CD4-positive, alpha-beta T cell (primary cell): ENCODE measurements at places on chromosomes 11 and 22.

DNA sequence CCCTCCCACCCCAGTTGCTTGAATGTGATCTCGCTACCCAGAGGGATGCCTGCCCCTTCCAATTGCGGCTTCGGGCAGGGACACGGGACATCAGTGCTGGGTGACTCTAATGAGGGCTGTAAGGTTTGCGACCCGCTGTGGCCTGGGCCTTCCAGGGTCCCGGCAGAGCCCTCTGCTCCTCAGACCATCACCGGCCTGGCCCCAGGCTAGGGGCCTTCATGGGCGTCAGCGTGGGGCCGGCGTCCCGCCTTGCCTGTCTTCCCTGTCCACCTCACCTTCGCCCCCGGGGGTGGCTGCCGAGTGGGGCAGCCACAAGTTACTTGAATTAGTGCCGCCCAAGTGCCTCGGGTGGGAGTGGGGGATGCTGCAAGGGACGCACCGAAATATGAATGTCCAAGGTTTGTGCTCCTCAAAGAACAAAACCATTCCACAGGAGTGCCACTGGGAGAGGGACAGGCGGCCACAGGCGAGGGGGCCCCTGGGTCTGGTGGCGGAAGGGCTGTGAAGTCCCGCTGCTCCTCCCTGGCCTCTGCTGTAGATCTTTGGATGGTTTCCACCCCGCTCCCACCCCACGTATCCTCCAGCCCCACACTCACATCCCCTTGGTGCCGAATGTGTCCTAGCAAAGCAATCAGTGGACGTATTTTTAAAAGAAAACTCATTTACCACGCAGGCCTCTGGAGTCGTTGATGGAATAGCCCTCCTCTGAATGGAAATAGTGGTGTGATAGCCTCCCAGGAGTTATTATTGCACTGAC is 317.1 kb downstream of the NTM start:
- no peak for DNase-seq

- DNase-seq = peak; percentile 36
Observed at GRCh38 chr11:6655020-6655789, 404 bp downstream of the DCHS1 start.

GRCh38 chr22:47748271-47748670 is 985.8 kb downstream of the TBC1D22A start:
- no peak for DNase-seq

GRCh38 chr22:27419473-27419872 is 382.1 kb downstream of the MN1 start:
- DNase-seq = no peak

- DNase-seq = no peak
Observed at GRCh38 chr11:130904380-130904779, 11.9 kb downstream of the SNX19 start.

GRCh38 chr11:11940551-11940950 is 67.9 kb downstream of the DKK3 start:
- no peak for DNase-seq
